Activated naive CD4-positive, alpha-beta T cell (primary cell): ENCODE measurements at places on chromosomes 7 and 10.

DNA sequence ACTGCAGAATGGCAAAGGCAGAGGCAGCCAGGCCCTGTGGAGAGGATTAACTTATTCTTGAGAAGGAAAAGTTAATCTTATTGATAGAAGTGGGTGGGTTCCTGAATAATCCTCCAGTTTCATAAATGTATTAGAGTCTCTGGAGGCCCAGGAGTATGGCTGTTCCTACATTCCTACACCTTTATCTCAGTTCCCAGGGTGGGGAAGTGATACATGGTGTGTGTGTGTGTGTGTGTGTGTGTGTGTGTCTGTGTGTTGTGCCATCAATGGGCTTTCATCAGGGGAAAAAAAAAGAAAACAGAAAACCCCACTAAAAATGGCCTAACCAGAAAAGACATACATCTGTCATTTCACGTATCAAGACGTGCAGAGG lies 22.0 kb upstream of the GSDME start:
- no peak for DNase-seq

- DNase-seq, result no peak
These were observed 680.2 kb downstream of the SUGCT start for GRCh38 chr7:40815022-40815421.

DNA sequence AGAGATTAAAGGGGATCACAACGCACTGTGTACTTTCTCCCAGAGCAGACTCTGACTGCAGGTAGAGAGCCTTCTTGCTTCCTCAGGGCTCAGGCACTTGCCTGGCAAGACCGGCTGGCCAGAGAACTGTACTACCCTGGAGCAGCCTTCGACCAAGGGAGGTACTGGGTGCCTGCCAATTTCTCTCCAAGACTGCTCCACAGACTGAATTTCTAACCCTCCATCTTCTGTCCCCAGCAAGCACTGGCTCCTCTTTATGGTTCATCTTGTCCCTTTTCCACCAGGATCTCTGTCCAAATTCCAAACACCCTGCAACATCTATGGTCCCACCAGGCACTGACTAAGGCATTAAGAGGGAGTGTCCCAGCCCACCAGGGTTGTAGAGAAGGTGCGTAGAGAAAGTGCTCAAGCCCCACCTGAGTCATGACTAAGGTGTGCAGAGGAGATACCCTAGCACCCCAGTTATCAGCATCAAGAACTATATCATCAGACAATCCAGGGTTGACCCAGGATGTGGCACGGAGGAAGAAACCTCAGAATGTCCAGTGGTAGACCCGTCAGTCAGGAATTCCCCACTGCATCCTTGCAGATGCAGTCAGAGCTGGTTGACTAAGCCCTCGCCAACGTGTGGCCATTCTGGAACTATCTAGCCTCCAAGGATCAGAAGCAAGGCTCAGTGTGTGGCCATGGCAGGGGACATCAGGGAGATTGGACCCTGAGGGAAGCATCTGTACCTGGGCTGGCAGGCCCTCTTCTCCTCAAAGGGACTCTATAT lies 60.9 kb upstream of the CAMK2B start:
- no peak for DNase-seq

- DNase-seq, result no peak
These were observed 44.1 kb downstream of the ZNF33B start for GRCh38 chr10:42594246-42594650.

- DNase-seq, result no peak
These were observed 5.4 kb upstream of the FIS1 start for GRCh38 chr7:101250324-101250723.

GRCh38 chr7:2261611-2262010 lies 19.6 kb downstream of the NUDT1 start:
- no peak for DNase-seq

DNA sequence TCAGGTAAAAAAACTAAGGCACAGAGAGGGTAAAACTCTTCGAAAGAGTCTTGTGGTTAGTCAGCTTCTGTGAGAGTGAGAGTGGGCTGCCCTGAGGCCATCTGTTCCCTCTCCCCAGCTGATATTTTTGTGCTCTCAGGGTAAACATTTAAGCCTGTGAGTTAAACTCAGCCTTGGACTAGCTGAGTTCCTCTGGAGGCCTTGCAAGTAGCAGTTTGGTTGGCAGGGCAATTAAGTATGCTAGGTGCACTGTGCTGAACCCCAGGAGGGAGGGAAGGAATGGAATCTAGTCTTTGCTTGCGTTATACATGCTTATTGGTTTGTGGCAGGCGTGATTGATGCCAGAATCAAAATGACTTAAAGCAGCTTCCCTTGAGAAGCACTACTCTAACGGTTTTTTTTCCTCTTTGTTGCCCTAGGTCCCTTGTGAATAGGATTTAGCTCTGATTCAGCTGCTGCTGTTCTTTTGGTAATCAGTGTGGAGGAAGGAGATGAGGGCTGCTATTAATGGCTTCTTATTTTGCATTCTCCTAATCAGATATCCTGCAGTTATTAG lies 140.2 kb downstream of the AUTS2 start:
- no peak for DNase-seq

GRCh38 chr7:80410081-80410480 lies 101.8 kb downstream of the GNAT3 start:
- DNase-seq, result no peak

DNA sequence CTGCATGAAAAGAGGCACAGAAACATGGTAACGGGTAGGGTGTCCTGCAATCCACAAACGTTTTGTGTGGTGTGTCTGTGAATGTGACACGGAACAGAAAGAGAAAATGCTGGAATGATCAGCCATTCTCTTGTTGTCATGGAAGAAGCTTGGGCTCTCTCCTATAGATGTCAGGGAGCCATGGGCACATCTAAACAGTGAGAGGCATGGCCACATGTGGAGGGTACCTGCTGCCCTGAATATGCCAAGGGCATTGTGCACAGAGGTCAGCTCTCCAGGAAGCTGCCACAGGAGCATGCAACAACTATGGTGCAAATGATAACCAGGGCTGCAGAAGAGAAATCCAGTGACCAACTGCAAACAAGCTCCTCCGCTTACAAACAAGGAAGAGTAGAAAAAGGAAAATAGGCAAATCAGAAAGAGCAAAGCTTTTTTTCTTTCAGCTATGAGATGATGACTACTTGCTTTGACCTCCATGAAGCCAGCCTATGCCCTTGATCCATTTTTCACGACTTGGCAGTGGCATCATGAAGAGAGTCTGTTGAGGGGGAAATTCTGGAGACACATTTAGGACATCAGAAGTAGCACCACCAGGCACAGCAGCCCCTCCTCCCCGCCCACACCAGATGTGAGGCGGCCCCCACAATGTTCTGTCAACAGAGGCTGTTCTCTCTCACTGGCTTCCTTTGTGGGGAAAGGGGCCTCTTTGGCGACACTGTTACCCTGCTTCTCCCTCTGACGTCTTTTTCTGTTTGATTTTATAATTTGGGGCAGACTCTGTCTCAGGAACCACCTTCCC lies 4.8 kb upstream of the PDE1C start:
- no peak for DNase-seq
